ENCODE measurements at places on chromosomes 11 and 22.

GRCh38 chr11:1049911-1050580 is 13.5 kb upstream of the MUC6 start:
- DNase-seq: no peak

- no peak for DNase-seq
Observed at GRCh38 chr11:95156133-95156721, 66.6 kb downstream of the ENDOD1 start.

DNA sequence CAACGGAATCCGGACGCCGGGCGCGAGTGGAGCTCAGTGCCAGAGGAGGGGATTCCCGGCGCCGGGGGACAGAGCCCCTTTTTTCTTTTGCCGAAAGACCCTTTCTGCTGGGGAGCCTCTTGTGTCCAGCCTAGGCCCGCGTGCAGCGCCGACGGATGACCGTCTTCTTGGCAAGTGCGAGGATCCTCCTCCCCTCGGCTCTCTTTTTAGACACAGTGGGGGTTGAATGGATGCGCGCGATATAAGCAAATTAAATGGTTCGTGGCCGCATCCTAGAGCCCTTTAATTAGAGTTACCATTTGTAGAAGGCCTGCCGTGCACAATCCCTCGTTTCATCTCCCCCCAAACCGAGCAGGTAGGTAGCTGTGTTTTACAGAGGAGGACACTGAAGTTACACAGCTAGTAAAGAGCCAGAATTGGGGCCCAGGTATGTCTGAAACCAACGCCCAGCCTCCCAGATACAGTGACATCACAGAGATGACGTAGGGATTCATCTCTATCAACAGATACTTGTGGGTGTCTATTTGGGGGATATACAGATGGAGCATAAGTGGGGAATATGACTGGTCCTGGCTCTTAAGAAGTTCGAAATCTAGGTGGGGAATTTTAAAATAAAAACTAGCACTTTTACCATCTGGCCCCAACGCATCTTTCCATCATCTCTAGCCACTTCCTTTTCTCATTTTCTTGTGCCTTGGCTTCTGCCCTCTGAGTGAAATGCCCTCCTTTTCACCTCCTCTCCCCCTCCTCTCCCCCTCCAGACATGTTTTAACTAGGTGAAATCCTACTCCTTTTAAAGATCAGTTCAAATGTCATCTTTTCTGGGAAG is 875 bp downstream of the TCP11L1 start:
- peak; percentile 30 for DNase-seq

GRCh38 chr11:77112641-77113381 is 10.2 kb downstream of the OMP start:
- DNase-seq: no peak

DNA sequence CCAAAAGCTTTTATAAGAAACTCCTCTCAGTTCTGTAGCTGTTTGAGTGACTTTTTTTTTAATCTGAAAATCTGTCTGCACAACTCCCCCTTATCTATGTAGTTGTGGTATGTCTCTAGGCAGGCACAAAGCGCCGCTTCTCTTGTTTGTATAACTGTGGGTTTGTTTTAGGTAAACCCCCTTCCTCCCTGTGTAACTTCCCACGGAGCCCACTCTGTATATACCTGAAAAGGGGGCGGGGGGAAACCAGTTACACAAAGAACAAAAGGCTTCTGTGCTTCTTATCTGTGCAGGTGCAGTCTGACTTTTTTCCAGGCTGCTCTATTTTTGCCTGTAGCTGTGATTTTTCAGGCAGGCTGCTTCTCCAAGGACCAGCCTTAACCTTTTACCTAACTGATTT is 13.2 kb downstream of the OR10AG1 start:
- DNase-seq: no peak

- peak; percentile 11 for DNase-seq
Observed at GRCh38 chr11:18802381-18803257, 11.0 kb upstream of the PTPN5 start.

DNA sequence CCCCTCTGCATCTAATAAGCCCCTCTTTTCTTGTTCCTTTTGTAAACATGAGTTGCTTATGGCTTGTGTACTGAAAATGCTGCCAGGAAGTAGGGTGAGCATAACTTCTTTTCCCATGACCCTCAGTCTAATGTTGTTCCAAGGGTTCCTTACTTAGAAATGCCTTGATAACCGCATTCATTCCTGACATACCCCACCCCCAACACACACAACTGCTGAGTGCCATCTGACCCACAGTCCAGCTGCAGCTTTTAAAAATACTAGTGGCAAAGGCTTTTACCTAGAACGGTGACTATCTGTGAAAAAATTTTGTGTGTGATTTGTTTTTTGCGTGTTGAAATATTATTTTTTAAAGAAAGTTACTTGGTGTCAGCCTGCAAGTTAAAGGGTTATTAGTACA is 52.6 kb downstream of the ARHGAP42 start:
- no peak for DNase-seq

DNA sequence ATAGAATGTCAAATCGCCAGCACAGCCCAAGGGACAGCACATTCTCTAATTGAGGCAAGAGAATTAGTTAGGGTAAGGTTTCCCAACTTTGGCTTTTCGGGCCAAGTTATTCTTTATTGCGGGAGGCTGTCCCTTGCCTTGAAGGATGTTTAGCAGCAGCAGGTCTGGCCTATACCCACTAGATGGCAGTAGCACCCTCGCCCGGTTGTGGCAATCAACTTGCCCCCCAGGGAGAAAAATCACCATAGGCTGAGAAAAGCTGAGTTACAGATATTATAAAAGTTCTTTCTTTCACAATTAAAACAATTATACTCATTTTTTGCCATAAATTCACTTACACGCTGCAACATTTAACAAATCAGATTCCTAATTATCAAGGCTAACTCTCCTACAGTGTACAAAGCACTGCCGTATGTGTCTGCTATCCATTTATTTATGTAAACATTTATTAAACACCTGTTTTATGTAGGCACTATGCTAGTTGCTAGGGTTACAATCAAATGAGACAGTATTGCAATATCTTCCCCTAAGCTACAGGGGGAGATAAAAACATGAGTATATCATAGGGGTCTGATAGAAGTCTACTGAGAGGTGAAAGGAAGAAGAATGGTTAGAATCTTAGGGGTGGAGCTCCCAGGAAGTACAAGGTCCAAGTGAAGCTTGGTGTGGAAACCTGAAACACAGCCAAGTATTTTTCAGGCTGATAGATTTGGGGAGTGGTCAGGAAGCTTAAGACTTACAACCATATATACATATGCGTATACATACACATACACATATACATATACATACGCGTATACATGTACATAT is 452.3 kb downstream of the RAB38 start:
- DNase-seq: no peak

GRCh38 chr11:62856333-62856895 is 17.0 kb upstream of the WDR74 start:
- DNase-seq: no peak

- no peak for DNase-seq
Observed at GRCh38 chr11:91947215-91947820, 277.3 kb upstream of the FAT3 start.

- DNase-seq: no peak
Observed at GRCh38 chr11:119536801-119537200, 113.8 kb upstream of the THY1 start.

- no peak for DNase-seq
Observed at GRCh38 chr11:103768816-103769215, 267.6 kb upstream of the DDI1 start.

Data from activated CD4-positive, alpha-beta T cell treated with anti-CD3 and anti-CD28 coated beads for 24 hours (primary cell).